Brain (organoid and tissue), 16 donors: ENCODE measurements at places on chromosomes 5 and 9.

DNA sequence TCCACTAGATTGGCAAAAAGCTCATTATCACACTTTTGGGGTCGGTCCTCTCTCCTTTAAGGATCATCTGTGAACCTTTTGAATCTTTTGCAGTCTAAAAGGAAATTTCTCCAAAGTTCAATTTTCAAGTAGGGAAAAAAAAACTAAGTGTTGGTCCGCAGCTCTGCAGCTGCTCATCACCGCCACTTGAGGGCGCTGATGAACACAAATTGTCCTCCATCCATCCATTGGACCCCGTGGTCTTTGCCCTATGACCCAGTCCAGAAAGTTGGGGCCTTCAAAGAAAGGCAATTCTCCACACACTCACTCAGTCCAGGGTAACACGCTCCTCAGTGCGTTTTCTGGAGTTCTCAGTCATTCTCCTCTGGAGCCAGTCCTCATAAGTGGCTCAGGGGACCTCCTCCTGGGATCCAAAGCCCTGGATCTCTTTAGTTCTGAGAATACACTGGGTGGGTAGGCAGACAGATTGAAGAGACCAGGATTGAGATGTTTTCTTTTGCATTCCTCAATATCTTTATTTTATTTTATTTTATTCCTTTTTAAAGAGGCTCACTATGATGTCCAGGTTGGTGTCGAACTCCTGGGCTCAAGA lies 63.6 kb upstream of the SLC28A3 start:
- DNase-seq: no peak

DNA sequence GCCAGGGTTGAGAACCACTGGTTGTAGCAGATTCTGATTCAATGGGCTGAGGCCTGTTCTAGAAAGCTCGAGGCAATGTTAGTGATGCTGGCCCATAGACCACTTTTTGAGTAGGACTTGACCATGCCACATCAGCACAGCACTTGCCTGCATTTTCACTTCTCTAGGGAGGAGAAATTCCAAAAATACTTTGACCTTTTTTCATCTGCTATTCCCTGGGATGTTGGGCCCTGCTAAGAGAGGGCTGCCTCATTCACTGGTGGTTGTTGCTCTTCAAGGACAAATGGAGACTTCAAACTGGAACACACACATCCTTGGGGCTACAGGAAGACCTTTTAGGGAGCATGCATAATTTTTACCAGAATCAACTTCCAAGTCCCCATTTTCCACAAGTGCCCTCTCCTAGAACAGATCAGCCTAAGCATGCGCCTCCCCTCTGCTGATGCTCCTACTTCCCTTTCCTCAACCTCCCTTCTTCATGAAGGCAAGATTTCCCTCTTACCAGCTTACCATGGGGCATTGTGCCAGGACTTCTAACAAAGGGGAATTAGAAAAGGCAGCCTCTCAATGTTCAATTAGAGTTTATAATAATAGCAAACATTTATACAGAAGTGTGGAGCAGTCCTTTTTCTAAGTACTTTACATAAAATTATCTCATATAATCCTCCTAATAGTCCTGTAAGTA lies 12.7 kb upstream of the TGFBI start:
- no peak for DNase-seq

DNA sequence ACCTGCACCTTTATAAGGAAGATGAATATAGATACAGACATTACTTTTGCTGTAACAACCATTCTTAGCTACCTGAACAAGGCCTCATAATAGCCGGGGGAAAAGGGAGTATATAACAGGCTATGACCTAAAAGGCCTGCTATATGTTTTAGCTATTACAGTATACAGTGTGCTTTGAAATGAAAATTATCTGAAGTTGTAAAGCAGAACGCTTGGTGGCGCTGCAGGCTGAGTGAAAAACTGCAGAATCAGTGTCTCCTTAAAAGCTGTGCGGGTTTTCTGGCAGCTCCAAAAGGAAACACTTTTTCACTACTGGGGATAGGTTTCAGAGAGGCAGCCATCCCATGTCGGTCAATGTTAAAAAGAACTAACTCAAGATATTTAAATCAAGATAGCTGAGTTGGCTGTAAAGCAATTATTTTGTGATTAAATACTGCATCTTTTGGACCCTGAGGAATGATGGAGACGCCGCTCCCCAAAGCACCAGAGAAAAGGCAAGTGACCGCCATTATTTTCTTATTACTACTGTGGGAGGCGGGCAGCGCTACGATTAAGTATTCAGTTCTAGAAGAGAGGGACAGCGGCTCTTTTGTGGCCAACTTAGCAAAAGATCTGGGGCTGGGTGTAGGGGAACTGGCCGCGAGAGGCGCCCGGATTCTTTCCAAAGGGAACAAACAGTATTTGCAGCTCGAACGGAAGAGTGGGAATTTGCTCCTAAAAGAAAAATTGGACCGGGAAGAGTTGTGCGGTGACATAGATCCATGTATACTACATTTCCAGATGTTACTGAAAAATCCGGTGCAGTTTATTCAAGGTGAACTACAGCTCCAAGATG lies 5.9 kb downstream of the PCDHB6 start:
- no peak for DNase-seq

GRCh38 chr9:126401107-126401506 lies 74.5 kb downstream of the MVB12B start:
- DNase-seq: no peak

DNA sequence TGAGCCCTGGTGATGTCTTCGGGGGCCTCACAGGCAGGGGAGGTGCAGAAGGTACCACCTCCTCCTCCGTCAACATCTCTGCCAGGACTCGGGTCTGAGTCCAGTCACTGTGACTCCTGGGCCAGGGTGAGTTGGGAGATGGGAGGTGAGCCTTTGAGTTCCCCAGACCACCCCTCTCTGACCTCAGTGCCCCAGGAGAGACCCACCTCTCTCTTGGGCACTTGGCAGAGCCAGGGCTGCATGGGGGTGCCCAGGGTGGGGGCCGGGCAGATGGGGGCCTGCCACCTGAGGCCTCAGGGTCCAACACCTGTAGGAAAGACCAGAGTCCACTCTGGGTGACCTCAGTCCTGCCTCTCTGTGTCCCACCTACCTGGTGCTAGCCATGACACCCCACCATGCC lies 6.8 kb downstream of the KIF12 start:
- no peak for DNase-seq

- DNase-seq: no peak
These were observed 3.5 kb upstream of the TMED9 start for GRCh38 chr5:177588413-177588909.

DNA sequence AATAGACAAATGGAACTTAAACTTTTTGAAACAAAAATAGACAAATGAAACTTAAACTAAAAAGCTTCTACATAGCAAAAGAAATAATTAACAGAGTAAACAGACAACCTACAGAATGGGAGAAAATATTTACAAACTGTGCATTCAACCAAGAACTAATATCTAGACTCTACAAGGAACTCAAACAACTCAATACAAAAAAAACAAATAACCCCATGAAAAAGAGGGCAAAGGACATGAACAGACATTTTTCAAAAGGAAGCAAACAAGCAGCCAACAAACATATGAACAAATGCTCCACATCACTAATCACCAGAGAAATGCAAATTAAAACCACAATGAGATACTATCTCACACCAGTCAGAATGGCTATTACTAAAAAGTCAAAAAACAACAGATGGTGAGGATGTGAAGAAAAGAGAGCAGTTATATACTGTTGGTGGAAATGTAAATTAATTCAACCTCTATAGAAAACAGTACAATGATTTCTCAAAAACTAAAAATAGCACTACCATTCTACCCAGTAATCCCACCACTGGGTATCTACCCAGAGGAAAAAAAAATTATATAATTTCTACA lies 170.8 kb upstream of the RGMB start:
- DNase-seq: no peak

GRCh38 chr9:131608493-131609037 lies 63.2 kb downstream of the PRRT1B start:
- peak; percentile 31 for DNase-seq

DNA sequence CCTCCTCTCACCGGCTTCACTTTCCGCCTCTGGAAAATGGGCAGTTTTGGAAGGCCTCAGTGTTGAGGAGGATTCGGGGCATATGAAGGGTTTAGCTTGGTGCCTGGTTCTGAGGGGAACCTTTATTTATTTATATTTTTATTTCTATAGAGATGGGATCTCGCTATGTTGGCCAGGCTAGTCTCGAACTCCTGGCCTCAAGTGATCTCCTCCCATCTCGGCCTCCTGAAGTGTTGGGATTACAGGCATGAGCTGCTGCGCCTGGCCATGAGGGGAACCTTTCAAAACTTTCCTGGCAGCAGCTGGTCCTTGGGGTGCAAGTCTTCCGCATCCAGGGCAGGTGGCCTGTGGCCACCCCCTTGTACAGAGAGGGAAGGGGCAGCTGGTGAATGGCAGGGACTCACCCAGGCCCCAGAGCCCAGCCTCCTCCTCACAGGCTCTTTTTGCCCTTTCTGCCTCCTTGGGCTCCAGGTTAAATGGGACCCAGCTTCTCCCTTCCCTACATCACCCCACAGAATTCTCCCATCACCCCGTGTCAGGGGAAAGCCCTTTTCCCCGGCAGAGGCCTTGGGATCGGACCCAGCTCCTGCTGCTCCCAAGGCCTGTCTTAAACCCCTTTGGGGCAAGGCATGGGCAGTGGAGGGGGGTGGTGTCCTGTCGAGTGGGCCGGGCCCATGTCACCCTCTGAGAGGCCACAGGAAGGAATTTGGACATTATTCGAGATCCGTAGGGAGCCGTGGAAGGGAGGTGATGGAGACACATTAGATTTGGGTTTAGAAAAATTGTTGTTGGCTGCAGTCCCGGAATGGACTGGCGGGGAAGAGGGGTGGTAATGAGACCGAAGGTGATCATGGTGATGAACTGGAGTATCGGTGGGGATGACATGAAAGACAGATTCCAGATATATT lies 5.9 kb downstream of the NCS1 start:
- no peak for DNase-seq
